ENCODE measurements at places on chromosomes 1 and 21. TPM values are rescaled to one million over a fixed set of nuclear protein-coding genes. Genes with fewer than 3 reads are reported as not detected.

GRCh38 chr1:197145446-197146024 lies 934 bp downstream of the ASPM start:
- DNase-seq, result no peak

GRCh38 chr1:159197561-159198557 lies 6.8 kb upstream of the ACKR1 start:
- DNase-seq, result no peak

DNA sequence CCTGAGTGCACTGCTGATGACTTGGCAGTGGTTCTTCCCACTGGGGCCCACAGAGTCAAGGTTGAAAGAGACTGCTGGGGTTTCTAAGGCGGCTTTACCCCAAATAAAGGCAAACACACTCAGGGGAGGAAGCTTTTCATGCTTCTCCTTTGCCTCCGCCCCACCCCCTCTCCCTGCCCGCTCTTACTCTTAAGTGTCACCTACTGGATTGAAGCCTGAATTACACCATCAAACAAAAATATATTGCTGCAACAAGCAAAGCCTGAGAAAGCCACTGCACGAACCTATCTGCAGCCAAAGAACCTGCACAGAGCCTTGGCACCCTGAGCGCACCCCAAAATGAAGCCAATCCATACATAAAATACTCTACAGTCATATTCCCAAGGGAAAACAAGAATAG lies 63.1 kb downstream of the PTGFR start:
- DNase-seq, result no peak

Gene GALNT2
- total RNA-seq, result 152 TPM

Gene CYP4A22
- total RNA-seq, result 49.4 TPM

Gene PTGFR
- 1.1 TPM for total RNA-seq

Gene UBXN11
- 4.3 TPM for total RNA-seq

Gene HES4
- total RNA-seq, result 3.1 TPM

Measured in right lobe of liver (tissue), 6 donors.